ENCODE measurements at places on chromosomes 13 and 19.

DNA sequence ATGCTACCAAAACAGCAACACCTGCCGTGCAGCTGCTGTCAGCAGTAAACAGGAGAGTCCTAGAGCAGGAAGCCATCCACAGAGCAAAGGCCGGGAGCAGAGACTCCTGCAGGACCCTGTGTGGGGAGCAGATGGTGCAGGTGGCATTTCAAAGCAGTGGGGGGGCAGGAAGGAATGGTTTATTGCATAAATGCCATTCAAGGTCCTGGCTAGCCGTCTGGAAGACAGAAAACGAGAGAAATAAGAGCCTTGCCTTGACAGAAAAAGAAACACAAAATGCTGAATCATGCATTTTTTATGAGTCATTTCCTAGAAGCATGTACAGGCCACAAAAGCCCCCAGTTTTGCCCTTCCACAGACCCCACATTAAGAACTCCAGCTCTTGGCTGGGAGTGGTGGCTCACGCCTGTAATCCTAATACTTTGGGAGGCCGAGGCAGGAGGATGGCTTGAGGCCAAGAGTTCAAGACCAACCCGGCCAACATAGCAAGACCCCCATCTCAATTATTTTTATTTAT is 5.4 kb downstream of the RSPH6A start:
- DNase-seq, result no peak

DNA sequence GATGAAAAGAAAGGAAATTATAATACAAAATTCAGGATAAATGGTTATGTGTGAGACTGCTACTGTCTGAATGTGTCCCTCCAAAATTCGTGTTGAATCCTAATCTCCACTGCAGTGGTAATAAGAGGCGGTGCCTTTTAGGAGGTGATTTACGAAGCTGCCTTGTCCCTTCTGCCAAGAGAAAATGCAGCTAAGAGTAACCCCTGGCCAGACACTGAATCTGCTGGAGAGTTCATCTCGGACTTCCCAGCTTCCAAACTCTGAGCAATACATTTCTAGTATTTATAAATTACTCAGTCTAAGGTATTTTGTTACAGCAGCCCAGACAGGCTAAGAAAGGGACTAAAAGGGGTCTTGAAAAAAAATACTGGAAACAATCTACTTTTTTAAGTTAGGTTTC is 152.6 kb downstream of the KLF12 start:
- DNase-seq, result no peak

- DNase-seq, result no peak
These were observed 53.6 kb upstream of the CLDN10 start for GRCh38 chr13:95498886-95499285.

GRCh38 chr13:45104261-45104660 is 16.0 kb upstream of the GTF2F2 start:
- DNase-seq, result no peak

- no peak for DNase-seq
These were observed 90.2 kb downstream of the SPACA7 start for GRCh38 chr13:112466132-112467058.

DNA sequence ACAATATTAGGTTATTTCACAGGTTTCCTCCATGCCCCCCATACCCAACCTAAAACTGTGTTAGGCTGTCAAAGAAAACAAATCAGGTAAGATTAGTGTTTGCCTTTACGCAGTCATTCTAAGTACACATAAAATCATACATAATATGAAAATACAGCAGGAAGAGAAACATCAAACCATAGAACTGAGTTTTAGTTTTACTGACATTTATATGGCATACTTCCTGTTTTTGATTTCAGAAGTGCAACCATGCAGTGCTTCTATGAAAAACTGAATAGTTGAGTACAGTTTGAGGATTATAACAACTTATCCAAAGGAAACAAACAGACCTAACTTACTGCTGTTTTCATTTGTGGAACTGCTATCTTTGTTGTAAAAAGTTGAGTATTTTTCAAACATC is 91.3 kb downstream of the KCNRG start:
- DNase-seq, result no peak

- DNase-seq, result no peak
These were observed 1.2 kb upstream of the ZNF574 start for GRCh38 chr19:42074513-42075363.

DNA sequence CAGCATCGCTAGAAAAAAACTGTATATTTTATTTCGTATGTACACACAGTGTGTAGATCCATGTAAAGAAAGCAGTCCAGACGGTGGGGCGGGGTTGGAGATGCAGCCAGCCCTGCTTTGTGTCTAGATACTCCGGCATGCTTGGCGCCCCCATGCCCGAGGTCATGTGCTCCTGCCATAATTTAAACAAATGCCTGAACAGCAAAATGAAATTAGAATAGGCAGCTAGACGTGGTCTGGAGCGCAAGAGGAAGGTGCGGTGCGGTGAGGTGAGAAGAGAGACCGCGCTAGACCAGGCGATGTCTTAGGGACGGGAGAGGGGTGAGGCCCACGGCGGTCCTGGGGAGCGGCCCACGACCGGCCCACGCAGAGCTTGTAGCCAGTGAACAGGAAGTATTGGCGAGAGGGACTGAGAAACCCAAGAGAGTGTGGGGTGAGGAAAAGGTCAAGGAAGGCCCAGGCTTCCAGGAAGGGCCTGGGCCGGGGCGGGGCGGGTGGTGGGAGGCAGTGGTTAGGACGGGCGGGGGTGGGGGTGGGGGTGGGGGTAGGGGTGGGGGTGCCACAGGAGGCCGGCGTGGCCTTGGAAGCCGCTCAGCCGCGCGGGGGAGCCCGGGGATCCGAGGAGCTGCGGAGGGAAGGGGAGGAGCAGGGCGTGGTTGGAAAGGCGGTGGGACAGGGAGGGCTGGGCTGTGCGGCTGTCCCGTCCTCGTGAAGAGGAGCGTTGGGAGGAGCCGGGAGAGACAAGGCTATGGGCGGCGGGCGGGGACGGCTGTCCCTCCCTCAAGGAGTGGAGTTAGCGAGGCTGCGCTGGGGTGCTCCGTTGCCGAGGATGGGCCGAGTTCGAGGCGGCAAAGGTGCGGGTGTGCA is 254.7 kb upstream of the SGCG start:
- no peak for DNase-seq

- DNase-seq, result no peak
These were observed 70.5 kb downstream of the GJA3 start for GRCh38 chr13:20090349-20090748.

DNA sequence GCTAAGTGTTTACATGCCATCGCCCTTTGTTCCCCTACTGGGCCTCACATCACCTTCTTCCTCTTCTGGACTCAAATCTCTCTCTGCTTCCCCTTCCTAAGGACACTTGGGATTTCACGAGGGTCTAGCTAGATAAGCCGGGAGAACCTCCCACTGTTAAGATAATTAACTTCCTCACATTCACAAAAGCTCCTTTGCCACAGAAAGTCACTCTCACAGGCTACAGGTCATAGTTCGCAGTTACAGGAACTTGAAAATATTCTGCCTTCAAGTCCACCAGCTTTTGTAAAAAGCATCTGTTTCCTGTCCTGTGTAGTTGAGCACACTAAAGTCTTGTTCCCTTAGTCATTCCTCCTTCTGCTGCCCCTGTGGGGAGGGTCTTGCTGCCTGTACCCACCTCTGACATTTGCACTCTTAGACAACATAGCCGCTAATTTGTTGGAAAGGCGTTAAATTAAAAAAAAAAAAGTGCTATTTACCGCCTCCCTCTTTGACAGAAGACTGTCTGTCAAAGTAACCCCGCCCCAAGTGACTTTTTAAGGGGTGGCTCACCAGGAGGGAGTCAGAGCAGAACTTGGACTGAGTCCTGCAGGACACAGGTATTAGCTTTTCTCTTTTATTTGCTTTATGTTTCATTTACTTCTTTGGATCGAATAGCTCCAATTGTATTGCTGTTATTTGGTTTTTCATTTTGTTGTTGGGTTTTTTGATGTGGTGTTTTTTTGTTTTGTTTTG is 26.8 kb upstream of the CEACAM21 start:
- peak; percentile 75 for DNase-seq

- DNase-seq, result no peak
These were observed 71.0 kb downstream of the SIPA1L3 start for GRCh38 chr19:37977992-37978391.

DNA sequence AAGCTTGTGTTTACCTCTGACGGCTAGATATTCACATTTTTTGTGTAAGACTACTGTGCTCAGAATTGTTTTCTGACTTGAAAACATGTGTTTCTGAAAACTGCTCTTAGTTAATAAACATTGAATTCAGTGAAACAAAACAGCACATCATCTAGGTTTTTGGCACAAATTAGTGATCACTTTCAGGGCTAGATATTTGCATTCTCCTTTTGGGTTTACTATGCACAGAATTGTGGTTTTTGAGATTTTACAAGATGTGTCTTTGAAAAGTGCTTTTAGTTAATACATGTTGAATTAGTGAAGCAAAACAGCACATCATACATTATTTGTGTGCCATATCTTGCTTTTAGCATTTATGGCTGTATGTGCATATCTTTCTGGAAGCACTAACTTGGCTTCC is 8.2 kb upstream of the PARP4 start:
- no peak for DNase-seq

- no peak for DNase-seq
These were observed 209.0 kb downstream of the URI1 start for GRCh38 chr19:30151081-30151480.

GRCh38 chr19:48194041-48194843 is 23.8 kb downstream of the ZSWIM9 start:
- DNase-seq, result peak; percentile 29

- DNase-seq, result no peak
These were observed 196.9 kb upstream of the UBL3 start for GRCh38 chr13:30047154-30047874.

DNA sequence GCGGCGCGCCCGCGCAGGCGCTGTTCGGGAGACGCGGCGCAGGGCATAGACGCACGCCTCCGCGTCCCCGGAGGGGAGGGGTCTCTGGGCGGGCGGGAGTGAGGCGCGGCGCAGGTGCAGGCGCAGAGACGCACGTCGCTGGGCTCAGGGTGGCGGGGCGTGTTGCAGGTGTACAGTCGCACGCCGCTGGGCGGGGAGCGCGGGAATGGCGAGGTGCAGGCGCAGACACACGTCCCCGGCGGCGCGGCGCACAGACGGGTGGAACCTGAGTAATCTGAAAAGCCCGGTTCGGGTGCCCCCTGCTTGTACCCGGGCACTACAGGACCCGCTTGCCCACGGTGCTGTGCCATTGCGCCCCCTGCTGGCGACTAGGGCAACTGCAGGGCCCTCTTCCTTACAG is 44.7 kb downstream of the PLPP2 start:
- DNase-seq, result no peak
